ENCODE measurements at places on chromosomes 7 and 10. TPM values are rescaled to one million over a fixed set of nuclear protein-coding genes. Genes with fewer than 3 reads are reported as not detected.

The AKR1B15 gene
- total RNA-seq, result not detected

The VIPR2 gene
- total RNA-seq, result not detected

The CACNB2 gene
- total RNA-seq, result 0.98 TPM

The BUB3 gene
- total RNA-seq, result 129 TPM

The SPDYE16 gene
- total RNA-seq, result 0.34 TPM

The LRGUK gene
- not detected for total RNA-seq

The ZP3 gene
- 5.5 TPM for total RNA-seq

The CYP2C18 gene
- 0.79 TPM for total RNA-seq

The ELN gene
- not detected for total RNA-seq

The CD36 gene
- not detected for total RNA-seq

The FRA10AC1 gene
- 12.5 TPM for total RNA-seq

The EEF1AKMT2 gene
- 28.1 TPM for total RNA-seq

The TMEM273 gene
- total RNA-seq, result not detected

The DPP6 gene
- not detected for total RNA-seq

The GLCCI1 gene
- total RNA-seq, result 18.8 TPM

The CDHR3 gene
- total RNA-seq, result 12.0 TPM

The SLC16A12 gene
- not detected for total RNA-seq

The CEP41 gene
- total RNA-seq, result 14.3 TPM

Data from Caco-2 (cell line).